ENCODE measurements at places on chromosomes 3 and 15. TPM values are rescaled to one million over a fixed set of nuclear protein-coding genes. Genes with fewer than 3 reads are reported as not detected.

The TGM5 gene
- not detected for polyA plus RNA-seq

The TXNRD3 gene
- 1.3 TPM for polyA plus RNA-seq

The SKOR1 gene
- 0.06 TPM for polyA plus RNA-seq

The ATP13A3 gene
- polyA plus RNA-seq, result 10.5 TPM

The ST8SIA2 gene
- not detected for polyA plus RNA-seq

The KIF7 gene
- polyA plus RNA-seq, result not detected

DNA sequence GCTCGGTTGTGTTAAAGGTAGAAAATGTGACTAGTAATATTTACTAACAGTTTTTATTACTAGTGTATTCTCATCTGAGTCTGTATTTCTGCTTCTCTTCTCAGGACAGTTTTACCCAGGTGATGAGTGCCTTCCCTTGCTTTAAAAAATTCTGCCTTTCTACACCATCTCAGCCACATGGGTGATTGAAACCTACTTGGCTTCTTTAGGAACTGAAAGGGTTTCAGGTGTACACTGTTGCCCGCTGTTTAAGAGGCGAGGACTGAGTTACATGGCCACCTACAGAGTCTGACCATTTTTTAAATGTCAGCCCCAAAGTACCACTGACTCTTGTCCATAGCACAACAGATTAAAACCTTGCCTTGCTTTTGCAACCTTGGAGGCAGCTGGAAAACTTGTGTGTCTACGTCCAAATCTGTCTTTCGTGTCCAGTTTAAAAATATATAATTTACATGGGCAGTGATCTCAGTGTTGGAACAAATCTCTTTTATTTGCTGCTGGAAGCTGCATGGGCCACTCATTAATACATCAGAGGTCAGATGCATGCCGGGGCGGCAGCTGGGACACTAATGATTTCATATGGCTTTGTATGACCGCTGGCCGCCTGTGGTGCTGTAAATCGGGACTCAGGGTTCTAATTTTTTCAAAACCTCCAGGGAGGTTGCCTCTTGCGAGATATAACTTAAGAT, 44.6 kb downstream of the TRIM71 start:
- no peak for DNase-seq

- DNase-seq, result no peak
Measured at GRCh38 chr3:62260655-62261054, 112.7 kb downstream of the FEZF2 start.

DNA sequence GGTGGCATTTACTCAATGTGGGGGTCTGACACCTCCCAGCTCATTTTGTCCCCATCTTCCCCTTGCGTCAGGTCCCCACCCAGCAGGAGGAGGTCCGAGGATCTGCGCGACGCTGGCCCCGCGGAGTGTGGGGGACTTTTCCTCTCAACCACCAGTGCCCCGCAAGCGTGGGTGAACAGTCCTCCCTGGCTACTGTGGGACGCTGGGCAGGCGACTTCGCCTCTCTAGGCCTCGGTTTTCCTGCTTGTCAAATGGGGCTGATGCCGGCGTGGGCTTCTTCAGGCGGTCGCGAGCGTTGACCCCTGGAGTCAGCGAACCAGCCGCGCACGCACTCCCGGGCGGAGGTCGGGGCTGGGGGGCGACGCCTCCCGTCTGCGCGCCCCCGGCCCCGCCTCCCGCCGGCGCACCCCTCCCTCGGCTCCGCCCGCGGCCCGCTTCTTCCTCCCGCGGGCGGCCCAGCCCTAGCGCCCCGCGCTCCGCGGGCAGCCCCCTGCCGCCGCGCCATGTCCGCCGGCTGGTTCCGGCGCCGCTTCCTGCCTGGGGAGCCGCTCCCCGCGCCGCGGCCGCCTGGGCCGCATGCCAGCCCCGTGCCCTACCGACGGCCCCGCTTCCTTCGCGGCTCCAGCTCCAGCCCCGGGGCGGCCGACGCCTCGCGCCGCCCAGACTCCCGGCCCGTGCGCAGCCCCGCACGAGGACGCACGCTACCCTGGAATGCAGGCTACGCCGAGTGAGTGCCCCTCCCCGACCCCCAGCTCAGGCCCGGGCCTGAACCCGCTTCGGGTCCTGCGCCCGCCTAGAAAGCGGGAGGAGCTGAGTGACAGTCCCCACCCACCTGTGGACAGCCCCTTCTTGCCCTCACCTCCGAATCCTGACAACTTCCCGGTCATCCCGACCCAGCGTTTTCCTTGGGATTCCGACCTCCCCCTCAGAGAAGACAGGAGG, at the start of gene PPM1M:
PPM1M (plus strand) TSS at position 438 of the 942 bp plus-strand sequence; CDS start at position 504, 66 bp downstream.
- DNase-seq, result peak; percentile 73

- DNase-seq, result no peak
Measured at GRCh38 chr3:140443806-140444205, 234.1 kb upstream of the TRIM42 start.

GRCh38 chr3:81072591-81072990, 688.9 kb downstream of the GBE1 start:
- DNase-seq, result no peak

DNA sequence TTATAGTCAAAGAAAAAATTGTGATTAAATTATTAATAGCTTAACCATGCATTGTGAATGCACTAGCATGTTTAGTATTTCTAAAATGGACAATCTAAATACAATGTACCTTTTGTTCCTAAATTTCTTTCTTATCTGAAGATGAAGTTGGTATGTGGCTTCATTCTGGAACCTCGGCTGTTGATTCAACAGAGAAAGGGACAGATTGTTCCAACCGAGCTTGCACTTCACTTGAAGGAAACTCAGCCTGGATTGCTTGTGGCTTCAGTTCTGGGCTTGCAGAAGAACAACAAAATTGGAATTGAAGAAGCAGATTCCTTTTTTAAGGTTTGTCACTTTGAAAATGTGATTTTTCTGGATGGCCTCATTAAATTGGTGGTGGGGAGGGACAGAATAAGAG, 32.6 kb downstream of the HPS3 start:
- no peak for DNase-seq

DNA sequence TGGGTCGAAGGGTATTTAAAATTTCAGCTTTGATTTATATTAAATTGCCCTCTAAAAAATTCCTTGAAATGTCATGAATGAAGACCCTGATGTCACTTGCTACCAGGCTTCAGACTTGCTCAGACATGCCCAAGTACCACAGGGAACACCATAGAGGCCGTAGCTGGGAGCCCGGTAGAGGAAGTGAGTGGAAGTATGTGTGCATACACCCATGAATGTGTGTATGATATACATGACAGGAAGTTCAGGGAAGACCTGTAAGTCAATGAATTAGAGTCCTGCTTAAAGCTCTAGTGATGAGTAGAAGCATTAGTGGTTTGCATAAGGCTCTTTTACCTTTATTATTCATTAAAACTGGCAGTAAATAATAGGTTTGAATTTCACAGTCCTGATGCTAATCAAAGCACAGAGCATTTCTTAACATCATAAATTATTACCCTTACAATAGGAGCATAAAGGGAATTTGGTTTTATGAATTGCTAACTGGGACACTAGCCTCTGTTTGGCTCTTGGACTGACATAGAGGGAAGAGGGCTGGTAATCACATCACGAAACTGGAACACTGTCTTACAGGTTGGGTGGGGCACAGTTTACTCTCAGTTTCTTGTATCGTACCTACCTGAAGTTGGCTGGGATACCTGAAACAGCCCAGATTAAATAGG, 144.4 kb downstream of the CHST2 start:
- DNase-seq, result no peak

DNA sequence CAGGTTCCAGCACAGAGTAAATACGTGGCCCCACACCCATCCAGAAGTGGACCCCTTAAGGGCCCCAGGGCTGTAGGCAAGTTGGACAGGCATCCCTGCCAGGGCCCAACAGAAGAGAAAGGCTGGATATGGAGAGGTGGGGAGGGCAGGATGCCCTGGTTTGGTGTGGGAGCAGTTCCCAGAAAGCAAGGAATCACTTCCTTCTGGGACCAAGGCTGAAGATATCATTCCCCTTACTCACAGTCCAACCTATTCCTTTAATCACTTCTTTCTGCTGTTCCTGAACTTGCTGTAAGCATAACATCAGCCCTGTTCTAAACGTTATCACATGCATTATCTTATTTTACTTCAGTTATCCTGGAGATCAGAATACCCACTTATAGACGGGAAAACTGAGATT, 6.1 kb upstream of the MESP2 start:
- DNase-seq, result no peak

GRCh38 chr3:79018671-79019136, 749.1 kb downstream of the ROBO1 start:
- no peak for DNase-seq

DNA sequence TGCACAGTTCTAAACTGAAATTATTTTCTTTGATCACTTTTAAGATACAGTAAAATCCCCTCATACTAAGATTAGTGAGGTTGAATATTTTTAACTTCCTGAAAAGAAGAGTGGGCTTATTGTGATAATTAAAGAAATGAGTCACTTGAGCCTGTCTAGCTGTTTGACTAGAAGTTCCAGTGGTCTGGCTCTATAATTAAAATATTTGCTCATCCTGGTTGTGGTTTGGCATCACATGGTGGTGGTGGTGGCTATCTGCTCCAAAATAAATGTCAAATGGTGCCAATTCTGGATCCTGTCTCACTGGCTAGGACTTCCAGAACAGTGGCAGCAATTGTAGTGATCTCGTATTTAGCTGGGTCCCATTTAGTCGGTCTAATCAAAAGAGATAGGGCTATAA, 8.6 kb upstream of the TEX9 start:
- no peak for DNase-seq

DNA sequence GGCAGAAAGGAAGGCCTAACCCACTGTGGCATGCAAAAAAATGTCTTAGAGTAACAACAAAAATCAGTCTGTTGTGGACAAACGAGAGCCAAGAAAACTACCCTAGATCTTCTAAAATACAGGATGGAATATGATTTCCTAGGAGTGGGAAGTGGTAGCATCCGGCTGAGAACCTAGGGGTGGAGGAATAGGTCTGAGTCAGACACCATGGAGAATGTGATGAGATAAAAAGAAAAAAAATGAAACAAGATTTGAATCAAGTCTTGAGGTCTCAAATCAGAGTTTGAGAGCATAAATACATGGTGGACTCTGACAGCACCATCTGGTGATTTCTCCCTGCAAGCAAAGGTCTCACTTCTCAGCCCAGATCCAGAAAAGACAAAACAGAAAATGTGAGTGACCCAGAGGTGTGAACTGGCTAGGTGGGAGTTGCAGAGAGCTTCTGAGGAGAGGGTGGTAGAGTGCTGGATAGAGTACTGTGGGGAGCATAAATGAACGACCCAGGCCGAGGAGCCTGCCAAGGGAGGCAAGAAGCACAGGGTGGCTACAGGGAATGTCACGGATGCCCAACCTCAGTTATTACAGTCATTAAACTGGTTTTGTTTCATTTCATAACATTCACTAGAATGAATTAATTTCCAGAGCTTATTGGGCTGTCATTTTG, 27.6 kb upstream of the VEPH1 start:
- no peak for DNase-seq

DNA sequence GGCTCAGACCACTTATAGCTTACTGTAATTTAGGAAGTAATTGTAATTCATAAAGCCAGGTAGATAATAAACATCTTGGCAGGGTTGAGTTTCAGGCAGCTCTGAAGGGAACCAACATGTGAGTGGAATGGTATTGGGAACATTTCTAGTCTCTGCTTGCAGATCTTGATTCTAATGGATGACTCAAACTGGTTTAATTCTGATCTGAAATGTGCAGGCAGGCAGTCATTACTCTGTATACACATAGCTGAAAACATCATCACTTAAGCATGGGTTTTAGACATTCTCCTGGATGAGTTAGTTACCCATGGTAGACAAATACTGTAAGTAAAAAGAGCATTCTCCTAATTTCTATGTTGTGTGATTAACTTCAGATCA, 317.0 kb upstream of the TPRG1 start:
- DNase-seq, result no peak

- no peak for DNase-seq
Measured at GRCh38 chr15:91508633-91509032, 344.9 kb upstream of the SLCO3A1 start.

DNA sequence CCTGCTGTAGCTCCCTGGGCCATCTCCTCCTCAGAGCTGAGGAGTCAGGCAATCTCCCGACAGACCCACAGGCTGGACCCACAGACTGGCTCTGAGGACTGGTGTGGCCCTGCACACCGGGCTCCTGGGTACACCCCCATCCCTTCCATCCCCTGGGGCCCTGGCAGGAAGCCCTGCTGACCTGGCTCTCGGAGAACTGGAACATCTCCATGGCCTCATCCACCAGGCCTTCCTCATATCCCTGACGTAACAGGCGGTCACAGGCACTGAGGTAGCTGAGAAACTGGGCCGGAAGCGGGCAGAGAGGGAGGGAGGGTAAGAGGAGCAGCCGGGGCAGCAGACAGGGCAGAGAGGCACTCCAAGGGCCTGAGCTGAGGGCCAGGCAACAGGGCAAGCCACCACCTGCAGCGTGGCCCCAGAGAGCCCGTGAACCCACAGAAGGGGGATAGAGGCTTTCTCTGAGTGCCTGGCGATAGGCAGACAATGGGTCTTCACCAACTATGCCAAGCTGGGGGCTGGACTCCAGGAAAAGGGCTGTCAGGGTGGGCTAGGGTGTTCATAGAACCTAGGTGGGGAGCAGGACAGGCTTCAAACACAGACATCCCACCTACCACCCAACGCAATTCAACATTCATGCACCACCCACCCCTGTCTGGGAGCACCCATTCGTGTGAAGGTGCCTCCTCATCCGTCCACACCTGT, 17.9 kb downstream of the KBTBD13 start:
- DNase-seq, result no peak

Measured in CD8-positive, alpha-beta memory T cell (primary cell).